ENCODE measurements at places on chromosomes 1 and 21.

DNA sequence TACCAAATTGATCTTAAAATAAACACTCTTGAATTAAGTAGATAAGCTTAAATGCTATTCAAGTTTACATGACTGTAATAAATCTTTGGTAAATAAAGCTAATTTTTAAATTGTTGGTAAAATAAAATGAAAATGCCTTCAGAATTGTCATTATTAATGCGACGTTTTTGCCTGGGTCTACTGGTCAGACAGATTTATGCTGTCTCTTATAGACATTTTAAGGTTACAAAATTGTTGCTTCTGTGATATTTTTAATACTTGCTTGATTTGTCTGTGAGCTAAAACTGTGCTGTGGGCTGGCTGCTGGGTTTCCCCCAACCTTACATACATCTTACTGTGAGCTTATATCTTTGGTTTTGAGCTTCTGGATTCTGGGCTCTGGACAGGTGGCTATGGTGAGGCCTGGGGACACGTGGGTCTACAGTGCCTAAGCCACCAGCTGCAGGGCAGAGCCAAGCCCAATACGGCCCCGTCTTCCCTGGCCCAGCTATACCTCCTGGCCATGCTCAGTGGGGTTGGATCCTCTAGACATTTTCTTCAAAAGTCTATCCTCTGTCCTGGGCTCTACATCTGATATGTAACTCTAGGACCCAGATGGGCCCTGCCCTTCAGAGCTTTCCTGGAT is 81.4 kb downstream of the ETS2 start:
- no peak for DNase-seq

DNA sequence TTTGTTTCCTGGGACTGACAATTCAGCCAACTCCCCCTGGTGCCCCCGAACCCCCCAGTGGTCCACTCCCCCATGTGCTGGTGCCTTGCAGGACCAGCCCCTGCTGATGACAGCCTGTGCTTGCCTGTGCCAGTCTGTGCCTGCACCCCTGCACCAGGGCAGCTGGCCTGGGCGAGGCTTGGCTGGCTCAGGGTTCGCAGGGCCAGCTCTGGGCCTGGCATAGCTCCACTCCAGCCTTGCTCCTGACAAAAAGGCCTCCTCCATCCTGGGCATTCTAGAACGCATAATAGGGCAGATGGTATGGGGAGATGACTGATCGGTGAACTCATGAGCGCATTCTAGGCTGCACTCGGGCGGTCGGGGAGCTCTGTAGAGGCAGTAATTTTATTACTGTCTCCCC is 5.4 kb downstream of the CNTN2 start:
- no peak for DNase-seq

- DNase-seq: peak; percentile 78
These were observed 31.8 kb downstream of the DNTTIP2 start for GRCh38 chr1:93846992-93847810.

DNA sequence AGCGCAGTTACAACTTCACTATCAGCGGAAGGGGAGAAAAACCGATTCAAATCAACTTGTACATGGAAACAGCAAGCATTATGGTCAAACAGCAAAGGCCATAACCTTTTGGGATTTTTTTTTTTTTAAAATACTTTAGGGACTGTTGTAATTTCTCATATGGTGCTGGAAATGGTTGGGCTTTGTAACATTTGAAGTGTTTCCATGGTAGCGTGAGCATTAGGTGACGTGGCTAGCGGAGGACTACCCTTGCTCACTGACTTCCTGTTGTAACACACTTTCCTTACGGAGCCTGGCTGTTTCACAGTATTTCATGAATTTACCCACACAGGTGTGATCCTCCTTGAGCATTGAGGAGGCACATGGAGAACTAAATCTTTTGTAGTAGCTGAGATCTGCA is 269.5 kb downstream of the TM2D1 start:
- DNase-seq: no peak

DNA sequence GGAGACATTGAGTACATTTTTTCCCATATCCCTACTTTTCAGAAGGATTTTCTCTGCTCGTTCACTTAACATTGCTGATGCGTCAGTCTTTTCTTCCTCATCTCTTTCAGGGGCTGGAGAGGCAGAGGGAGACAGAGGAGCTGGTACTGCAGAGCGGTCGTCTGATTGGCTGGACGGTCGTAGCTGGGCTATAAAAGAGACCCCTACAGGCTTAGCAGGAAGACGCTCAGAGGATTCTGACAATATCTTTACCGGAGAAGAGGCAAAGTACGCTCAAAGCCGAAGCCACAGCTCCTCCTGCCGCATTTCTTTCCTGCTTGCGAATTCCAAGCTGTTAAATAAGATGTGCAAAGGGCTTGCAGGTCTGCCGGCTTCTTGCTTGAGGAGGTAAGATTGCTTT is at the start of gene RGS4:
Gene RGS4, plus strand, starts transcription at position 220 of the 400 bp plus-strand sequence. Its CDS starts 124 bp downstream, at position 344.
- DNase-seq: no peak

- no peak for DNase-seq
These were observed 4.4 kb upstream of the IGFN1 start for GRCh38 chr1:201186192-201186591.

DNA sequence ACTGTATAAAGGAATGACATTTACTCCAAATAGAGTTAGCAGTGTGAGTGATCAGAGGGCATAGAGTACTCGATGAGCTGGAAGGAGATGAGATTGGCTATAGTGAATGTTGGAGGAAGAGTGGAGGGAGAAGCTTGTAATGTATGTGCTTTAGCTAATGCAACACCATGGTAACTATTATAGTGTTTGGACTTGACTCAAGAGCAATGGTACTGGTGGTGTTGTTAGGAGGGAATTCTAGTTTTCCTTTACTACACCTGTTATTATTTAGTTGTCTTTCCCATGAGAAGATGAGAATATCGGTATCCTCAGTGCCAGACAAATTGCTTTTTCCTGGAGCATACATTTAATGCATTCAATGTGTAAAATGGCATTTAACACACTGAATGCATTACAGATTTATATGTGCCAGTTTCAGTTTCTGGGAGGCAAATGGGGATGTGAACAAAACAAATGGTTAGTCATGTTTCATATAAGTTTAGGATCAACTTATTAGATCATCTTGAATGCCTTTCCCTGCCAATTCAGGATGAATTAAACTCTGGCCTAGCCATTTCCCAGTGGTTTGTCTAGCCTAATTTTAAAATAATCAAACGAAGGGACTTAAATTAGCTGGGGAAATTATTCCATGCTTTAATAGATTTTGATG is 291.1 kb upstream of the ADAMTS5 start:
- DNase-seq: no peak

GRCh38 chr1:26907071-26907917 is 6.5 kb downstream of the NR0B2 start:
- no peak for DNase-seq

DNA sequence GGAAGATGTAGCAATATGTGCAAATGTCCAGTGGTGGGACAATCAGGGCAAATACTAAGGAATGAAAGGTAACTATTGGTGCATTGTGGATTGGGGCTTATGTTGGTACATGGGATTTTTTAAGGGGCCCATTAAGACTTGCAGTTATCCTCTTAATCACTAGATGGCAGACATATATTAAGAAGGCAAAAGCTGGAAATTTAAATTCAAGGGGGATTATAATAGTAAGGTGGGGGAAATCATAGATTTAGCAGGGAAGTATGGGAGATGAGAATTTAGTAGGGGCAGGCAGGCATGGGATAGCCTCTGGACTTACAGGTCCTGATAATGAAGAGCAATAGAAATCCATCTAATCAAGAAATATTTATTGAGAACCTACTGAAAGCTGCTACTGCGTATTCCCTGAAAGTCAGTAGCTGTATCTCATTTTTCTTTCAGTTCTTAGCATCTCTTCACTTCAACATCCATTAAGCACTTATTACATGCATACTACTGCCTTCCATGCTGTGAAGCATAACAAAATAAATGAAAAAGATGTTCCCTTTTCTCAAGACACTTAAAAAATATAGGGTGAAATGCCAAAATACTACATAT is 251.8 kb downstream of the CRB1 start:
- DNase-seq: no peak

DNA sequence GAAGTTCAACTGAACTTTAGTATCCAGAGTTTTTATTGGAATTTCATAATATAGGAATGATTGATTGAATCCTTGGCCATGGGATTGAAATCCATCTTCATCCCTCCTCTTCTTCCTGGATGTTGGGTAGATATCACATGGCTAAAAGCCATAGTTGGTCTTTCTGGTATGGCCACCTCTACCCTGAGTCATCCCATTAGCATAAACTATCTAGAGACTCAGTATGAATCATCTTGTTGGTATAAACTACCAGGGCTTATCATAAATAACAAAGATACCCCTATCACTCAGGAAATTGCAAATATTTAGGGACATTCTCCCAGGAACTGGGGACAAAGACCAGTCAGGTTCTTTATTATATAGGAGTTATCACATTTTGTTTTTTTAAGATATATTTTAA is 21.2 kb upstream of the ZP4 start:
- no peak for DNase-seq

GRCh38 chr1:165861911-165862310 is 34.5 kb downstream of the UCK2 start:
- no peak for DNase-seq

- no peak for DNase-seq
These were observed 44.5 kb upstream of the GPR37L1 start for GRCh38 chr1:202078241-202078640.

DNA sequence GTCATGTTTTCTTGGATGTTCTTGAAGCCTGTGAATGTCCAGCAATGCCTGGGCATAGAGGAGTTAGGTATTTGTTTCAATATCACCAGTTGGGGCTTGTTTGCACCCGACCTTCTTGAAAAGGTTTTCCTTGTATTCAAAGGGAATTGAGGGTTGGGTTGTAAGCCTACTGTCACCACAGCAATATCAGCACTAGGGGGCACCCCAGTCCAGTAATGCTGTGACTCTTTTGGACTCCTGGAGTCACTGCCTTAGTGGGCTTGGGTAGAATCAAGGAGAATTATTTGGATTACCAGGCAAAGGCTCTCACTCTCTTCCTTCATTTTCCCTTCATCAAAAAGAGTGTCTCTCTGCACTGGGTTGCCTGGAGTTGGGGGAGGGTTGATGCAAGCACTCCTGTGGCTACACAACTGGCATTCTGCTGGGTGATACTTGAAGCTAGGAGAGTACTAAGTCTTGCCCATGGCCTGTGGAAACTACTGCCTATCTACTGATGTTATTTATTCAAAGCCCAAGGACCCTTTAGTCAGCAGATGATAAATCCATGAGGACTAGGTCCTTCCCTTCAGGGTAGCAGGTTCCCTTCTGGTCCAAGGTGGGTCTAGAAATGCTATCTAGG is 34.5 kb downstream of the OR10R2 start:
- peak; percentile 1 for DNase-seq

- DNase-seq: no peak
These were observed 12.3 kb upstream of the SDC3 start for GRCh38 chr1:30920827-30921226.

- no peak for DNase-seq
These were observed 739.4 kb upstream of the ADGRL4 start for GRCh38 chr1:79745929-79746328.

- DNase-seq: peak; percentile 55
These were observed 2.6 kb downstream of the TXNIP start for GRCh38 chr1:145993618-145994390.

DNA sequence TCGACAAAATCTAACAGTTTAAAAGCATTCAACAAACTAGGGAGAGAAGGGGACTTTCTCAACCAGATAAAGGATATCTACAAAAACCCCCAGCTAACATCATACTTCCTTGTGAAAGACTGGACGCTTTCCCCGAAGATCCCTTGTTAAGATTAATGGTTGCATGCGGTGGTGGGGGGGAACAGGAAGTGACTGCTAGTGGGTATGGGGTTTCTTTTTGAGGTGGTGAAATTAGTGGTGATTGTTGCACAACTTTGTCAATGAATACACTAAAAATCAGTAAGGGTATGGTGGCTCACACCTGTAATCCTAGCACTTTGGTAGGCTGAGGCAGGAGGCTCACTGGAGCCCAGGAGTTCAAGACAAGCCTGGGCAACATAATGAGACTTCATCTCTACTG is 26.9 kb upstream of the EYA3 start:
- DNase-seq: peak; percentile 62

DNA sequence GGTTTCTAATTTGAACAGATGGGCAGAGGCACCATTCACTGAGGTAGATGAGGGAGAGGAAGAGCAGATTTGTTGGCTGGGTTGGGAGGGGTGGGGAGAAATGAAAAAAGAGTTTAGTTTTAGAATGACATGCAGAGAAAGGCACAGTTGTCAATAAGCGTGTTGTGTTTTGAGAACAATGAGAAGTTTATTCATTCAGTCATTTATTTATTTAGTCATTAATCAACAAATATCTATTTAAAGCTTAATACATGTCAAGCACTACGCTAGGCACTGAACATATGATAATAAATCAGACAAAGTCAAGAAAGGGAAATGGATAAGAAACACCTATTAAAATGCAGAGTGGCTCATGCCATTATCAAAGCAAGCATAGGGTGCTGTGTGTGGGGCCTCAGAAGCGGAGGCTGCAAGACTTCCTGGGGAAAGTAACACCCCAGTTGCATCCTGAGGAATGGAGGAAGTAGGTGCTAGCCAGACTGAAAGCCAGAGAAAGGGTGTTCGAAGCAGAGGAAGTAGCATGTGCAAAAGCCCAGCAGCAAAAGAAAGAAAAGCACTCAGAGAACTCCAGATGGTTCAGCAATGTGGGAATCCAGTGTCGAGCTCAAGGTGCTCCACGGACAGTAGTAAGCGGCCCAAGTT is 114.1 kb downstream of the RNF220 start:
- DNase-seq: no peak

DNA sequence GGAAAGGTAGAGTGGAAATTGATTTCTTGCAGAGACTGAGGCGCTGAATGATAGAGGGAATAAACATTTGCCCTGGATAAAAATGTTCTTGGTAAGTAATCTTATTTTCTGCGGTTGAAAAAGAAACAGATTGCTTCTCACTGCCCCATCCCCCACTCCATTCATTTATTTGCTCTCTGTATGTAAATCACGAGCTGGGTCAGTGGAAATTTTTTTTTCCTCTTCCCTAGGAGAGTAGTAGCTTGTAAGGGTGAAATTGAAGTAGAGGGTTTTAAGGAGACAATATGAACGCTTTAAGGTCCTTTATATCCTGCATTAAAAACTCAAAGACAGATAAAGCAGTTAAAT is 1.4 kb upstream of the BRINP3 start:
- no peak for DNase-seq

DNA sequence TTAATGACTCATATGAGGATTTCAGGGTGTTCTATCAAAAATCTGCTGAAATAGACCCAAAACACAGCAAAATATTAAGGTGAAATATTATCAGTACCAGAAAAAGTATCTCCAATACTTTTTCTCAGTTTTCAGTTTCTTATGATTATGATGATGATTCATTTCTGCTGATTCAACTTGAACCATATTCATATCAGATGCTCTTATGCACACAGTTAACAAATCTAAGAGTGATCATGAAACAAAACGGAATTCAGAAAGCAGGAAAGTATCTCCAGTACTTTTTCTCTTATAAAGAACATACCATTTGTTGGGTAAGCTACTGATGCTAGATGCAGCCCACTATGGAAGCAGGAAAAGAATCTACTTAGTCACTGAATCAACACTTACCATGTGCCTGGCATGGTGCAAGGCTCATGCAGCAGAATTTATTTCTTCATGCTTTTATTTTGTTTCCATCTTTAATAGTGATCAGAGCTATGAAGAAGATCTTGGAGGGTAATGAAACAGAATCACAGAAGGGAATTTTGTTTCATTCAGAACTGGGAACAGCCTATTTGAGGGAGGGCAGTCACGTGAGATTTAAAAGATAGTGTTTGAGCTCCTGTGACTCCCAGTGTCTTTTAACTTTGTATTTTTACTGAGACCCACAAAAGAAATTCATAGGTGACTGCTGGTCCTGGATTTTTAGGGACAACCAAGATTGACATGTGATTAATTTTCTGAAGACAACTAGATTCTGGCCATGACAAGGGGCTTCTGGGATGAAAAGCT is 480.6 kb downstream of the SETD4 start:
- DNase-seq: no peak
